ENCODE measurements at places on chromosomes 16 and 17.

DNA sequence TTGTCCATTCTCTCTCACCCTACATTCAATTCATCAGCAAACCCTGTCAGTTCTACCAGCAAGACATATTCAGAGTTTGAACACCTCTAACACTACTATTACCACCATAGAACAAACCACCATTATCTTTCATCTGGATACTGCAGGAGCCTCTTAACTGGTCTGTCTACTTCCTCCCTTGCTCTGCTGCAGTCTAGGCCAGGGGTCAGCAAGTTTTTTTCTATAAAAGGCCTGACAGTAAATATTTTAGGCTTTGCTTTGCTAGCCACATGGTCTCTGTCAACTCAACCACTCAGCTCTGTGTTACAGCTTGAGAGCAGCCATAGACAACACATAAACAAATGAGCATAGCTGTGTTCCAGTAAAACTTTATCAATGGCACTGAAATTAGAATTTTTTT is 13.8 kb downstream of the KCTD19 start:
- DNase-seq = no peak

GRCh38 chr16:54627616-54628015 is 303.0 kb upstream of the IRX5 start:
- no peak for DNase-seq

GRCh38 chr17:42527932-42528331 is 8.1 kb upstream of the NAGLU start:
- no peak for DNase-seq

GRCh38 chr16:81639348-81639747 is 139.7 kb upstream of the PLCG2 start:
- no peak for DNase-seq

GRCh38 chr17:83202002-83203000 is 122.9 kb downstream of the METRNL start:
- DNase-seq = no peak

DNA sequence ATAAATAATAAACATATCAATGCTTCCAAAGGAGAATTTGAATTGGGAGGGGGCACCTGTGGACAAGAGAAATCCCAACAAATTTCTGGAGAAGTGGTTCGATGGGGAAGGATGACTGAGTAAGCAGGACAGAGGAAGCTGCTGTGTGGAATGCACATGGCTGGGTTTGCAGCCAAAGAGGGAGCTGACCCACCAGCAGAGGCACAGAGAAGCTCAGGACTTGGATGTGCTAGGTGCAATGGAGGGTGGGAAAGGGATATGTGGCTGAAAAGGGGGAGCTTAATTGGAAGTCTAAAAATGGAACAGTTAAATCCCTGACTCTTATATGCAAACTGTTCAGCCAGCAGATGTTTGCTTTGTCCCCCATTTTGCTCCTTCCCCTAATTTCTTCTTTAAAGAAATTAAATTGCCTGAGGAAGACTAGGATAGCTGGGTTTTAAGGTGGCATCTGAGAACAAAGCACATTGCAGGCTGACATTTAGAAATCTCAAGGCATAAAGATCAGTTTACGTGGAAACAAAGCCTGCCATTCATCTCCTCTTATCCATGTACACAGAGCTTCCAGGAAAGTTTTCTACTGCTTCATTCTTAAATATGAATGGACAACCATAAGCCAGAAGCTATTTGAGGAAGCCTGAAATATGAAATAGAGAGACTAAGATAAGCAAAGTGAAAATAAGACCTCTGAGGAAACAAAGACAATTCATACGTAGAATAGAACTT is 23.0 kb upstream of the TNS4 start:
- DNase-seq = no peak

DNA sequence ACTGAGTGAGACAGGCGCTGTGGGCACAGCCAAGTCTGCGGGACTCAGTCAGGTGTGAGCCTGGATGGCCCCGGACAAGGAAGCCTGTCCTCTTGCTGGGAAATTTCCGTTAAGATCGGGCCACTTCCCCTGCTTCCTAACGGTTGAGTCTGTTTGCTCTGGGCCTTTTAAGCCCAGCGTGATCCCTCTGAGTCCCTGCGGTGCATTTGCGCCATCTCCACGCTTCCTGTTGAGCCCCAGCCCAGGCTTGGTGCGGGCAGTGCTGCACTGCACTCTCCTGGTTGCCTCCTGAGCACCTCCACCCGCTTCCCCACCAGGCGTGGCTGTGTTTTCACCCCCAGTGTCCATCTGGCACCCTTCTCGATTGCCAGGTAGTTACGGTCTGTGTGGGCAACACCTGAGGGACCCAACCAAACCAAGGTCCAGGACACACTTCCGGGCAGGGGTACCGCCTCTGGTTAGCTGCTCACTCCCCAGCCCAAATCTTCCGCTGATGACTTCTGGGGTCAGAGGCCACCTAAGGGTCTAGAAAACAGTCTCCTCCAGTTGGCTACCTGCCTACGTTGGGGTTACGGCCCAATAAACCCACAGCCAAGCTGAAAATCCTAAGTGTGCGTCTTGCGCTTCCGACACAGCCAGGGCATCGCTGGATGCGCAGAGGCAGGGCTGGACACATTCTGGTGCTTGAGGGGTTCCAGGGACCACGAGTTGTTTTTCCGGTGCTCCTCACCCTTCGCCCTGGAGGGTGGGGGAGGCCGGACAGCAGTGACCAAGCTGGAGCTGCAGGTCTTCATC is 1.4 kb upstream of the SLC25A10 start:
- peak; percentile 73 for DNase-seq

GRCh38 chr16:50833929-50834328 is 92.0 kb downstream of the CYLD start:
- no peak for DNase-seq

DNA sequence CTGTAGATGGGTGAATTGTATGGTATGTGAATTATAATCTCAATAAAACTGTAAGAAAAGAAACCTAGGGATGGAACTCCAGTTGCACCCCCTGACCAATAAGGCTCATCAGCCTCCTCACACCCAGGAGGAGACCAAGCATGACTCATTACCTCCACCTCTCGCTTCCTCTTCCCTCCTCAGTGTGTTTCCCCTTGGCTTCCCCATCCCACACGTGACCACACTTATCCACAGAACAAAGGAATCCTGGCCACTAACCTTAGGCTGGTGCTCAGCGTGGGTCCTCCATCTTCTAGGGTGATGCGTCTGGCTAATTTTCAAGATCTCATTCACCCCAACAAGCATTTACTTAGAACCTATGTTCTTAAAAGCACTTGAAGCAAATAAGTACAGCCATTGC is 36.2 kb upstream of the MAP3K14 start:
- DNase-seq = no peak

- DNase-seq = no peak
Observed at GRCh38 chr17:67747681-67748235, 30.0 kb downstream of the NOL11 start.

- DNase-seq = no peak
Observed at GRCh38 chr16:86511317-86512161, 1.2 kb downstream of the FOXF1 start.

- DNase-seq = no peak
Observed at GRCh38 chr17:74750327-74751069, 2.1 kb downstream of the NHERF1 start.

GRCh38 chr16:88375996-88376834 is 6.5 kb upstream of the ZNF469 start:
- DNase-seq = no peak

All from RPMI8226 (cell line).